ENCODE measurements at places on chromosomes 7 and 10.

DNA sequence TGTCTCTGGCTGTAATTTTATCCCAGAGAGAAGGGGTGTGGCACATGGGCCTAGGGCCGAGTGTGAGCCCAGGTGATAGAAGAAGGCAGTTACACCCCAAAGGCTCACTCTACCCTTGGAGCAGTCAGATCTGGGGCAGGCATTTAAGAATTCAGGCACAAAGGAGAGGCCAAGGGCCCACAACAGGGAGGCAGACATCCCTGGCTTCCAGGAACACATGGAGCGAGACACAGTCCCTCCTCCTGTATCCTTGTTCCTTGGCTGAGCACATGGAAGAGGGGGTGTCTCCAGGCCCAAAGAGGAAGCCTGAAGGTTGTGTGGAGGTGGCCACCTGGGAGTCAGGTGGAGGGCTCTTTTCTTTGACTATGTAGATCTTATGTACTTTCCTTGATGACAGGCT lies 286.2 kb downstream of the RPS24 start:
- DNase-seq = no peak

DNA sequence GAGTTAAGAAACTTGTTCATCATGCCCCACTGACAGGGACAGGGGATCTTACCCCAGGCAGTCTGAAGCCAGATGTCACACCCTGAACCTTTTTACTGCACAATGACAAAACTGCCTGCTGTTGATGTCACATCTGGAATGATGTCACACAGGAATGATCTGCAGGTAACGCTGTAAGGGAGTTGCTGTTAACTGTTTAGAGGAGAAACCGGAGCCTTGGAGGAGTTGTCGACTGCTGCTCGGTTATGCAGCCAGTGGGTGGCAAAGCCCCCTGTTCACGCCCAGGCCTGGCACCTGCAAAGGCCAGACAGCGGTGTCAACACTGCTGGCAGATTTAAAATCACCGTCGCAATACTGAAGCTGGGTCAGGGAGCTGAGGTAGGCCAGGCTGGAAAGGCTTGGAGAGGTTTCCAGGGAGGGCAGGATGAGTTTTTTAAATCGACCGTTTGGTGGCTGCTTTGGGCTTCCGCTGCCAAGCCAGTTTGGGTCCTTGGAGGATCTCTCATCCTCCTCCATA lies 10.0 kb upstream of the SLIT1 start:
- DNase-seq = no peak

GRCh38 chr10:110842326-110842904 lies 29.3 kb upstream of the PDCD4 start:
- DNase-seq = no peak

GRCh38 chr7:73847941-73848723 lies 5.8 kb upstream of the METTL27 start:
- no peak for DNase-seq

DNA sequence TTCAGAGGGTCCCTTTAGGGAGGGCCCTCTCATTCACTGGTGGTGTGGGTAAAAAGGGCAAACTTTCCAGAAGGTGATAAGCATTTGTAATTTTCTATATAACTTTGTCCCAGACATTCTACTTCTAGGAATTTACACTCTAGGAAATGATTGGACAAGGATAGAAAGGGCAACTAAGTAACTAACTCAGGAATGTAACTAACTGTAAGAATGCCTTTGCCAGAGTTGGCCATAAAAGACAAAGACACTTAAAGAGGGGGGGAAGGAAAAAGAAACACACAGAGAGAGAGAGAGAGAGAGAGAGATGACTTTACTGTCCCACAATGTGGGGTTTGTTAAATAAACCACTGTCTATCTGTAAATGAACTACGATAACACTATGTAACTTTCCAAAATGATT lies 38.5 kb upstream of the ITPRID1 start:
- DNase-seq = no peak

GRCh38 chr10:96919785-96920430 lies 87.8 kb downstream of the LCOR start:
- DNase-seq = no peak

DNA sequence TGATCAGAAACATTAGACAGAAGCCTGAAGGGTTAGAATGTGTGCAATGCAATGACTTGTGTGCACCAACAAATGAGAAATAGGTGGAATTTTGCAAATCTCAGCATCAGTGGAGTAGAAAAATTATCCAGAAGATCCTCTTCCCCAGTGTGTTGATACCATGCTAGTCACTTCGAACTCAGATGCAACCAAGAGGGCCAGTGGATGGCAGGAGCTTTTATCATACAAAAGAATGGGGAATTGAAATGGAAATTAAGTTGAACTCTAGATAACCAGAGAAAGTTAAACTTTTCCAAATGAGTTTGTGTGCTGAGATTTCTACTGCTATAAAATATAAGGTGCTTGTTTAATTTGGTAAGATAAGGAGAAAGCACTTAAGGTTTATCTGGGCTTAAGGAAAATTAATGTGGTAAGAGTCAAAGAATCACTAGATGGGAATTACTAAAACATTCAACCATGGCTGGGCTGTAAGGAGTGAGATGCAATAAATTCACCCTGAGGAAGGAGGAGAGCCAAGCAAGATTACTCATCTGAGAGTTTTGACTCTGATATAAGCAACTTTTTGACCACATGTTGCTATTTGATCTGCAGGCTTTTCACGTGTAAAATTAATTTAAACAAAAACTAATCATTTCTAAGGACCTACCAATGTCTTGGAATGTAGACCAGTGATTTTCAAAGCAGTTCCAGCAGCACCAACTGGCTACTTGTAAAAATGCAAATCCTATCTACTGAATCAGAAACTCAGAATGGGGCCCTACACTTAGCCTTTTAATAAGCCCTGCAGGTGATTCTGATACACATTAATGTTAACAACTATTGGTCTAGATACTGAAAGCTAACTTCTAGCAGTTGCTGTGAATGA lies 113.2 kb downstream of the CDC14C start:
- DNase-seq = no peak

- DNase-seq = no peak
Measured at GRCh38 chr10:125599194-125599593, 83.8 kb downstream of the TEX36 start.

GRCh38 chr7:82985144-82985802 lies 177.4 kb downstream of the PCLO start:
- no peak for DNase-seq

DNA sequence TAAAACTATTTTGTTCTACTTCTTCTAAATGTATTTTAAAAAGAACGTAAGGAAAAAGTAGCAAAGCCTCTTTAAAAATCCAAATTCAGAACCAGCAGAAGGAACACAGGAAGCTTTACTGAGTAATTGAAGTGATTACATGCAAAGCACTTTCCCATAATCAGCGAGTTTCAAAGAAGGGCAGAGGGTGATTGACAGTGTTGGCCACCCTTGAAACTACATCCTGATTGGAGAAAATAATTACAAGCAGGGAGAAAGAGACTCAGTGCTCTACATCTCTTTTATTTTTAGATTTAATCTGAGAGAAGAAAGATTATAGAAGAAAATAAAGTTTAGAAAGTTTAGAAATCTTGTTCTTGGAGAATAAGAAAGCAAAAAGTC lies 20.3 kb upstream of the HGF start:
- DNase-seq = no peak

DNA sequence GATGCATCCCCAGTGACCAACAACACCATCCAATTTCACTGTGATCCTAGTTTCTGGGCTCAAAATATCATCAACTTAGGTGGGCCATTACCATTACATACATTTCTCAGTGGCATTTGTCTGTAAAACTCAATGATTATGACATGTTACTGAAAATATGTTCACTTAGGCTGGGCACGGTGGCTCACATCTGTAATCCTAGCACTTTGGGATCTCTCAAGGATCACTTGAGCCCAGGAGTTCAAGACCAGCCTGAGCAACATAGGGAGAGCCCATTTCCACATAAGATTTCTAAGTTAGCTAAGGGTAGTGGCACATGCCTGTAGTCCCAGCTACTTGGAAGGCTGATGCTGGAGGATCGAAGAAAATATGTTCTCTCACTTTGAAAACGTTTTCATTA lies 91.0 kb downstream of the TRIM24 start:
- no peak for DNase-seq

GRCh38 chr10:75074711-75075445 lies 36.6 kb upstream of the SAMD8 start:
- DNase-seq = no peak

GRCh38 chr10:126157189-126157588 lies 231.1 kb downstream of the ADAM12 start:
- no peak for DNase-seq

DNA sequence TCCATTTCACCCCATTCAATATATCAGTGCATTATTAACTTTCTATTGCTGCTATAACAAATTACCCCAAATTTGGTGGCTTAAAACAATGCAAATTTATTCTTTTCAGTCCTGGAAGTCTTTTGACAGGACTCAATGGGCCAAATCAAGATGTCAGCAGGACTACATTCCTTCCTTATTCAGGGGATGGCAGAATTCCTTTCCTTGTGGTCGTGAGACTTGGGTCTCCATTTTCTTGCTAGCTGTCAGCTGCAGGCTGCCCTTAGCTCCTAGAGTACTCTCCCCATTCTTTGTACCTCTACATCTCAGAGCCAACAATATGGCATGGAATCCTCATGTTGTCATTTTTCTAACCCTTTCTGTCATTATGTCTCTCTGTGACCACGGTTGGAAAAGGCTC lies 310.6 kb downstream of the HDAC9 start:
- no peak for DNase-seq

GRCh38 chr7:45420843-45421495 lies 153.2 kb upstream of the ADCY1 start:
- DNase-seq = no peak

DNA sequence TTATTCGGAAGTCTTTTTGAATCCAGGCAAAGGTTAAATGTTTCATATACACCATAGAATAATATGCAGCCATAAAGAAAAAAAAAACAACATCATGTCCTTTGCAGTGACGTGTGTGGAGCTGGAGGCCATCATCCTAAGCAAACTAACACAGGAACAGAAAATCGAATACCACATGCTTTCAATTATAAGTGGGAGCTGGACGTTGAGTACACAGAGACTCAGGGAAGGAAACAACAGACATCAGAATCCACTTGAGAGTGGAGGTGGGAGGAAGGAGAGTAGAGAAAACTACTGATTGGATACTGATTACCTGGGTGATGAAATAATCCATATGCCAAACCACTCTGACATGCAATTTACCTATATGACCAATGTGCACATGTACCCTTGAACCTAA lies 293.4 kb downstream of the KLF6 start:
- no peak for DNase-seq

DNA sequence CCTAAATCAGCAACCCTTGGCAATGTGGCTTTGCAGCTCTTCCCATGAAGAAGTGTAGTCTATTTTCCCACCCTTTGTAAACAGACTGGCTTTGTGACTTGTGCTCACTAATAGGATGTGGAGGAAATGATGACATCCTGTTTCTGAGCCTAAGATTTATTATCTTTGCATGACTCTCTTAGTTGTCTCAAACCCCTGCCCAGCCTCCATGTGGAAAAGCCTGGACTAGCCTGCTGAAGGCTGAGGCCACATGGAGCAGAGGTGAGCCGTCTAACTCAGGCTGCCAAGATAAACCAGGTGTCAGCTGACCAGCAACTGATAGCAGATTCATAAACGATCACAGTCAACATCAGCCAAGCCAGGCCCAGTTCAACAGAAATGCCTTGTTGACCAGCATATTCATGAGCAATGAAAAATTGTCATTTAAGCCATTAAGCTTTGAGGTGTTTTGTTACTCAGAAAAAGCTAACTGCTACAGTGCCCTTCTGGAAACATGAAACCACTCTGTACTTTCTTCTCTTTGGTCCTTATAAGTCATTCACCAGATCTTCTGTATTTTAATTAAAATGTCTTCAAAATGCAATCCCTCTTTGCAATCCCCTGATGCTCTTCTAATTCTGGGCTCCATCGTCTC lies 586.3 kb upstream of the ANKRD30A start:
- DNase-seq = no peak

DNA sequence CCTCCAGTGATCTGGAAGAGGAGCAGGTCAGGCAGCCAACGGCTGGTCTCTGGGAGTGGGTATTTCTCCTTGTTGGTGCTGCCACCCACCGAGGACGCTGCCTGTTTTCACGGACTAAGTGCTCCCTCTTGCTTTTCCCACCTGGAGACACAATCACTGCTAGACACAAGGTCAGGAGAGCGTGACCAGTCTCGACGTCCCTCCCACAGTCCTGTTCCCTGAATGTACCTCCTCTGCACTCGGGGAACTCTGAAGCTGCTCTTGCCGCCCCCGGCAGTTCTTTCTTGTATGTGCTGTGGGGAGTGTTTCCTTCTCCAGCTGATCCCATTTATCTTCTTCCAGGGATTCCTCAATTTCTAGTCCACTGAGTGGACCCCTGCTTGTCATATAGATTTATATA lies 89.4 kb downstream of the CYTH3 start:
- DNase-seq = no peak

- DNase-seq = no peak
Measured at GRCh38 chr10:91596825-91597196, 36.1 kb downstream of the PPP1R3C start.

DNA sequence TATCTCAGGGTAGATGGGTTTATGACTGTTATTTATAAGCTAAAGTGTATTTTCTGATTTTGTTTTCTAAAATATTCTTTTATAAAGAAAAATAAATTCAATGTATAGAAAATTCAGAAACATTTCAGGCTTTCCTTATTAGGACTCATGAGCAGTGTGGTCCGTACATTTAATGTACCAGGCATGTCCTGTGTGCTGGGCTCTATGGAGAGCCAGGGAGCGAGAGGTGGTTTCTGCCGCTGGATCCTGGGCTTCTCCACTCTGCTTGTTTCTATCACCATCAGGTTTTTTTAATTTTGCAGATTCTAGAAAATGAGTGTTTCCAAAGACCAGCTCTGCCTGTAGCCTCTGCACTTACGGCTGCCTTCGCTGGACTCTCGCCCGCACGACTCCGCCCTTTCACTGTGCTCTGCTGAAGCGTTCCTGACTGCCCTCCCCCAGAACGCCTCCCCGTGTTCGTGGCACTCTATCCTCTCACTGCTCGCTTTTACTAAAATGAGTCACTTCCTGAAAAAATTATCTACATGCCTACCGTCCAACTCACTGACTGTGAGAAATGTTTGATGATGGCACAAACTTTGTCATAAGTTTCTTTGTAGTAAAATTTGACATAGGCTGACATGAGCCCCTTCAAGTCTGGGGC lies 188.5 kb downstream of the ZMYND11 start:
- DNase-seq = no peak

DNA sequence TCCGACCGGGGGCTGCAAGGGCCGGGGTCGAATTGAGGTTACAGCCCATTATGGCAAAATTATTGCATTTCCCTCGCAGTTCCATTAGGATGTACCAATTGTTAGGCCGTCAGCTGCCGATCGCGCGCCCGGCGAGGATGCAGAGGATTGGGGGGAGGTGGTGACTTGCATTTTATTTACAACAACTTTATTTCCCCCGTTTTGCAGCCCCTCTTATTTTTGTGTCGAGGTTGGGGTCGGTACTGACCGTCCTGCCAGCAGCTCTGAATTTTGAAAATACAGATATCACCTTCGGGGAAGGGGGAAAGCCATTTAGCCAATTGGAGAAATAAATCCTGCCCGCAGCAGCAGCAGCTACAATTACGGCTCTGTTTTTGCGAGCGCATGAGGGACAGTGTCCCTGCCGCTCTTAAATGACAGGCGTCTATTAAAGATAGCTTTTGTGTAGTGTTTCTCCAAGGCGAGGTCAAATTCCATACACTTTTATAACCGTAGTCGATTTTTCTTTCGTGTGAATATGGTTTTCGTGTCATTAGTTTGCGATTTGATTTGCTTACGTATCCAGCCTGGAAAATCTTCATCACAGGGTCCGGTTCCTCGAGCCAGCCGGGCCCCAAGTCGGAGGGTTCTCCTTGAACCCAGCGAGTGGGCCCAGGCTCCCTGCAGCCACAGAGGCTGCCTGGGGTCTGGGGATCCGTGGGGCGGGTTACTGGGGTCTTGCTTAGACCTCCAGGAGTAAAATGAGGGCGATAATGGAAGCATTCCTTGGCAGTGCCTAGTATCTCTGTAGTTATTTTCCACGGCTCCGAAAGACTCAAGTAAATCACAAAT lies 684 bp upstream of the HOXA5 start:
- no peak for DNase-seq
